ENCODE measurements at places on chromosomes 12 and 14.

DNA sequence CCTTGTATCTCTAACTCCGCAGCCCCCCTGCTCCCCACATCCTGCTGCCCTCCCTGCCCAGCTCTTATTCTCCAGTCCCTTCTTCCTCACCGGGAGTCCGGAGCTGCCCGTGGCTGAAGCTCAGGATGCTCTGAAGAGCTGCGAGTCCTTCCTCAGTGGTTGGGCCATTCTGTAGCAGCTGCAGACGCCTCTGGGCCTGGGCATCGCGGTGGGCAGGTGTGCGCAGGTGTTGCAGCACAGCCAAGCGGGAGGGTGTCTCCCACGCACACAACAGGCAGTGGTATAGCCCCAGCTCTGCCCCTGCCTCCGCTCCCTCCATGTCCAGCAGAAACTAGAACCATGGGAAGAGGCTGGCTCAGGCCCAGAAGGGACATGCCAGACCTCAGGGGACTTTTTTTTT is 20.2 kb downstream of the ZFHX2 start:
- no peak for DNase-seq

DNA sequence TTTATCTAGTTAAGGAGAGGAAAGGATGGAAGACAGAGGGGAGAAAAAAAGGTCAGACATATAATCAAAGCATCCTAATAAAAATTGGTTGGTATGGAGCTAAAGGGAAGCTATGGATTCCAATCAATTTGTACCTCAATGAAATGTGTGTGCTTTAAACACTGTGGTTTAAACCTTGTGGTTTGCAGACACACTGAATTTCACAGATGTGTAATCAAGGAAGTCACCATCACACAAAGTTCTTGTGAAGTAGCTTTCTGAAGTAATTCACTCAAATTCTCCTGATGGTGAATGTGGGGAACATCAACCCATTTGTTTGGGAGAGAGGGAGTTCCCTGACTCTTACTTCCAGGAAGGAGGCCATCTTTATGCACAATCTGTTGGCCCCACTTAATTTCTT is 243.3 kb upstream of the KRR1 start:
- no peak for DNase-seq

DNA sequence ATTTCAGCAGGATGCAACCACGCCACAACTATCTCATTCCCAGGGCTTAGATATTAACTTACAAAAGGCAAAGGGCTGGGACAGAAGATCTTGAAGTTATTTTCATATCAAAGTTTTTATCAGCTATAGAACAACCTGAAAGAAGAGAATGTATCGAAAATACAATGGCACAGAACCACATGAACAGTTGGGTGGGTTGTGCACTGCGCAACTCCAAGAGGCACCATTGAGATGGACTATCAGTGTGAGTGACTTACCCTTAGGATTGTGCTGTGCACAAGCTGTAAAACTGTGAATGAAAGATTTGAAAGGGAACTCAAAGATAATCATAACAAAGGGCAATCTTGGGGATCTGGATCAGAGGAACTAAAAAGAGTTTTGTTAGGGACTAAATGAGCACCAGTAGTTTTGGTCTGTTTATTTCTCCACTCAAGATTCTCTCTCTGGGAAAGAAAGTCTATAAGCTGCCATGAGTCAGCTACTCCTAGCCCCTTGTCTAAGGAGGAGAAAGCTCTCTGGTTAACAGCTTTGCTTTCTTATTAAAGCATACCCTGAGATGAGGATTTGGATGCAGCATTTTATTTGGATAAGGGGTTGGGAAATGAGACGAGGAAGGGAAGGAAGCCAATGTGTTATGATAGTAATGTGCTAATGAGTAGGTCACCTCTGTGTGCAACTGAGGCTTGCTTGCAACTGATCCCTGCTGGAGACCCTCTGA is 62.2 kb downstream of the TBX5 start:
- no peak for DNase-seq

DNA sequence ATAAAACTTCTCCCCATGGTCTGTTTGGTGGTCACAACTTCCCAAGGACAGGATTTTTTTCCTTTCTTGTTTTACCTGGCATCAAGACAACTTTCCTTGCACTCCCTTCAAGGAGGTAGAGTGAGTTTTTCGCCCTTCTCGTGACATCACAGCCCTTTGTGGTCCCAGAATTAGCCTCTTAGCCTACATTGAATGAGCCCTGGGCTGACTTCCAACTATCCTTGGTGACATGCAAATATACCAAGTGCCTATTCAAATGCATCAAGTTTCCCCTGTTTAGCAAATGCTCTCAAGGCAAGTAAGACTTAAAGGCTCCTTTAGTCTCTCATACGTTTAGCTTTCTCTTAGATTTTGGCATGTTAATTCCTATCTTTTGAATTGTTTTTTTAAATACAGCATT is 36.6 kb downstream of the TC2N start:
- DNase-seq, result no peak

DNA sequence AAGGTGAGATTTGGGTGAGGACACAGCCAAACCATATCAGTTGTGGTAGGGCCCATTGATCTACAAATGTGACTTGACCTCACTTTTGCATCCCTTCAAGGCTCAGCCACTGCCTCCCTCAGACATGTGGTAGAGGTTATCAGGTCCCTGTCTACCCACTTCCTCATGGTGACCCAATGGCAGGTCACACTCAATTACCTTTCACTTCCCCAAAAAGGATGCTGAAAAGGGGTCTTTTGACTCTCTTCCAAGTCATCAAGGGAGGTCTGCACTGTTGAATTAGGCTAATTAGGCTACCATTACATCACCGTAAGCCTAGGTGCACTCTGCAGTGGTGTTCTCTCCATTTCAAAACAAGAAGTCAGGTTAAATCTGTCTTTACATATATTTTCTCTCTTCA is 22.6 kb upstream of the DRAM1 start:
- DNase-seq, result no peak

GRCh38 chr14:57085801-57086200 is 182.9 kb downstream of the EXOC5 start:
- DNase-seq, result no peak

DNA sequence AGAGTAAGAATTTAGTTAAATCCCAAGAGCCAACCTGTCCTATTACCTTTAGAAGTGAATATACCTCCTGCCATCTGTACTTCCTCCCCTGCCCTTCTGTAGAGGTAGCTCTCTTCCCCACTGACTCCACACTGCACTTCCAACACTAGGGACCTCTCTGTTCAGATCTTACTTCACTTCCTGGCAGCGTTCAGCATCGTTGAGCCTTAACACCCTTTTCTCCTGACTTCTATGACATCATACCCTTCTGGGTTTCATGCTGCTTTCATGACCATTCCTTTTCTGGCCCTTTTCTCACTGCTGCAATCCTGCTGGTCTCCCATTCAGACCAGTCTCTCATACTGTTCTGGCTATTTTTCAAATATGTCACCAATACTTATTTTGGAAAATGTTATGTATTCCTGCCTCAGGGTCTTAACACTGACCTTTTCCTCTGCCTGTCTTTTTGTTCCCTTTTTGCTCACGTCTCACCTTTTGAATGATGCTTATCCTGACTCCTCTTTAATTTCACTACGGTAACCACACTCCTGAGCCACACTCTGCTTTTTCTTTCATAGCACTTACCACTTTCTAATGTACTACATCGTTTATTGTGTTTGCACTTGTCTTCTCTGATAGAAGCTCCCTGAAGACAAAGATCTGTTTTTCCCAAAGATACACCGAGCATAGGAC is 67.6 kb downstream of the PLEKHA5 start:
- DNase-seq, result no peak
